ENCODE measurements at places on chromosomes 2 and 18.

DNA sequence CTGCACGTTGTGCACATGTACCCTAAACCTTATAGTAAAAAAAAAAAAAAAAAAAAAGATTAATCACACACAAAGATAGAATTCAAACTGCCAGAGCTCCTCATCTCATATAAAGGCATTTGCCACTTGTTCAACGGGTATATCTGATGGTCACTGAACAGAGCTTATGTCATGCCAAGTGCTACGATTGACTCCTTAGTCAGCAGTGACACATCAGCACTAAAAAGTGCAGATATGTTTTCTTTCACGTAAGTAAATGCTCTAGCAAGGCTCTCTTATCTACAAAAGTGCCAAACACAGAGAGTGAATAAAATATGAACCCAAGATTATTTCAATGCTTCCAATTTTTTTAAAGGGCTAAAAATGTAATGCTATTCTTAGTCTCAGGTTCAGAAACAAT is 1.1 kb downstream of the LMAN1 start:
- no peak for DNase-seq

- DNase-seq = no peak
These were observed 10.0 kb downstream of the FLACC1 start for GRCh38 chr2:201347138-201347537.

DNA sequence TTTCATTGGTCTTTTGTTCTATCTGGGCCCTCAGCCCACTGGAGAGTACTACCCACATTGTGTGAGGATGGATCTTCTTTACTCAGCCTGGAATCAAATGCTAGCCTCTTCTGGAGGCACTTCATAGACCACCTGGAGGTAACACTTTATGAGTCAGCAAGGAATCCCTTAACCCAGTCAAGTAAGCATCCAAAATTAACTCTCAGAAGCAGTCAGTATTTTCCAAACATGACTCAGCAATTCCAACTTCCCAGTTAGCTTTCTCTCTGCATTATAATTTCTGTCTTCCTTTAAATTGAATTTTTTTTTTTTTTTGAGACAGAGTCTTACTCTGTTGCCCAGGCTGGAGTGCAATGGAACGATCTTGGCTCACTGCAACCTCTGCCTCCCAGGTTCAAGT is 142.7 kb downstream of the ACKR3 start:
- DNase-seq = no peak

DNA sequence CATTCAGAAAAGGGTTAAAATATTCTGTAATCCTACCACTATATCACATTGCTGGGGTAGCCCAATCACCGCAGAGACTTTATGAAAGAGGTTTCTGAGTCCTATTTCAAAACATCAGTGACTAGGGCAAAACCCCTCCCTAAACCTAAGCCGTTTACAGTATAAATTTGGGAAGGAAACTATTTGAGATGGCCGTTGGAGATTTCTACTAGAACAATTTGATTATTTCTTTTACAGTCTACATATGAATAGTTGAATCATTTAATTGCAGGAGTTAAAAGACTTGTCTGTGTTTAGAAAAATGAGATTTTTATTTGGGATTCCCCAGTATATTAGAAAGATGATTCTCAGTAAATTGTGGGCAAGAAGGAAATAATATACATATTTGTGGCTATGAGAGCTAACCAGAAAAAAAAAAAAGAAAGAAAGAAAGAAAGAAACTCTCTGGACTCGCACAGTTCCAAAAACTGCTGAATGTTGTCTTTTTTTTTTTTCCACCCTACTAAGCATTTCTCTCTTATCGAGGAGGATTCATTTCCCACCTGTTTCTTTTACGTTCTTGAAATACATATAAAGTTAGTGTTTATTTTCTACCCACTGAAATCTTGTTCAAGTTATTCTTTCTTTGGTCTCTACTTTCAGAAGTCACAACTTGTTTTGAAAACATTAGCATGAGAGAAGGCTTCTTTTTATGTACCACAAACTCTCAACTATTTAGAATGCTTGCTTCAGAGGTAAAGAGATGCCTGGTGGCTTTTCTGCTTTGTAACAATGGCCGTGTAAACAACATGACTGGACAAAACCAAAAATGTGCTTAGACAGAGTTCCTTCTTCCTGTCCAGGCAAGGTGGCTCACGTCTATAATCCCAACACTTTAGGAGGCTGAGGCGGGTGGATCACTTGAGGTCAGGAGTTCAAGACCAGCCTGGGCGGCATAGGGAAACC is 65.9 kb downstream of the BCL2 start:
- no peak for DNase-seq
